Activated CD4-positive, alpha-beta T cell treated with anti-CD3 and anti-CD28 coated beads for 36 hours (primary cell): ENCODE measurements at places on chromosomes 3 and 15. TPM values are rescaled to one million over a fixed set of nuclear protein-coding genes. Genes with fewer than 3 reads are reported as not detected.

PEX5L gene
- 0.35 TPM for total RNA-seq

TICRR gene
- 28.9 TPM for total RNA-seq

LSAMP gene
- not detected for total RNA-seq

DNA sequence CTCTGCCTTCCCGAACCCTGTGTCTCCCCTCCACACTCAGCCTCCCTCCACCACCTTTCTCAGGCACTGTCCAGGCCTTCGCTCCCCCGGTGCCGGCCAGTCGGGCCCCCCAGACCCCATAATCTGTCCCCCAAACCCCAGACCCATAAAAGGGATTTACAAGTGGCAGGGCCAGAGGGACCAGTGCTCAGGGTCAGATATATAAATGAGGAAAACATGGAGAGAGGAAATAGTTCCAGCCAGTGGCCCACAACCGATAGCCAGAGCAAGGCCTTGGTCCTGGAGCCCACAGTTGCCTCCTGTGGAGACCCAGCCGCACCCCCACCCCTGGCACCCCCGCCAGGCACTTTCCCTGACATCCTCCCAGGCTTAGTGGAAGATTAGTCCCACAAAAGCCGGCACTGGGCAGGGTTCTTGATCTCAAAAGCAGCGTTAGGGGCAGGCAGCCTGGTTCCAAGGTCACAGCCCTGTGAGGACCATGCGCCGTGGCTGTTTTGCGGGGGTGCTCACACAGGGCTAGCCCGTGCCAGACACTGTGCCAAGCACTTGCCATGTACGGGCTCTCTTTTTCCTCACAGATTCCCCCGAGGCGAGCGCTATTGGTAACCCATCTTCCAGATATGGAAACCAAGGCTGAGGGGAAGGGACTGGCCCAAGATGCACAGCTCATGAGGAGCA lies 1.1 kb upstream of the PLXND1 start:
- no peak overlapping the region for H3K27ac ChIP-seq
- no peak for DNase-seq
- H3K4me3 ChIP-seq: peak overlapping the region; percentile 70
- peaks cover 10% of the 10 kb centered on the region for H3K4me1 ChIP-seq
- peaks cover 18% of the 10 kb centered on the region for H3K27me3 ChIP-seq
- H3K36me3 ChIP-seq: no peaks in the 10 kb centered on the region

DNA sequence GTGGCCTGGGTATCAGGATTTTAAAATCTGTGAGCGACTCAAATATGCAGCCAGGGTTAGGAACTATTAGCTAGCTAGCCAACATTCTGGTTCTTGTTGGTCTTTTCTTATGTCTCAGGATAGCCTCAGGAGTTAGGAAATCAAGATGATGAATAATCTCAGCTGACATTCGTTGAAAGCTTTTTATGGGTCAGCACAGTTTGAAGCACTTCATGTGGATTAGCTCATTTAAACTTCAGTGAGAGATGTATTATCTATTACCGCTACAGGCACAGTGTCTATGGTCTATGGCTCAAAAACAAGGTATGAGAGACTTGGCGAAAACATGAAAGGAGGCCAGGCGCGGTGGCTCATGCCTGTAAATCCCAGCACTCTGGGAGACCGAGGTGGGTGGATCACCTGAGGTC lies 187.5 kb upstream of the THRB start:
- no peak for DNase-seq
- no peak overlapping the region for H3K27ac ChIP-seq
- no peaks in the 10 kb centered on the region for H3K36me3 ChIP-seq
- no peak overlapping the region for H3K4me3 ChIP-seq

- H3K27ac ChIP-seq: peak overlapping the region; percentile 51
- H3K36me3 ChIP-seq: peaks cover 21% of the 10 kb centered on the region
- H3K4me3 ChIP-seq: no peak overlapping the region
- no peak for DNase-seq
Observed at GRCh38 chr15:85676342-85677098, 118.2 kb downstream of the KLHL25 start.
